Renal cortex interstitium (tissue), 15 donors: ENCODE measurements at places on chromosomes 13 and 19. TPM values are rescaled to one million over a fixed set of nuclear protein-coding genes. Genes with fewer than 3 reads are reported as not detected.

DNA sequence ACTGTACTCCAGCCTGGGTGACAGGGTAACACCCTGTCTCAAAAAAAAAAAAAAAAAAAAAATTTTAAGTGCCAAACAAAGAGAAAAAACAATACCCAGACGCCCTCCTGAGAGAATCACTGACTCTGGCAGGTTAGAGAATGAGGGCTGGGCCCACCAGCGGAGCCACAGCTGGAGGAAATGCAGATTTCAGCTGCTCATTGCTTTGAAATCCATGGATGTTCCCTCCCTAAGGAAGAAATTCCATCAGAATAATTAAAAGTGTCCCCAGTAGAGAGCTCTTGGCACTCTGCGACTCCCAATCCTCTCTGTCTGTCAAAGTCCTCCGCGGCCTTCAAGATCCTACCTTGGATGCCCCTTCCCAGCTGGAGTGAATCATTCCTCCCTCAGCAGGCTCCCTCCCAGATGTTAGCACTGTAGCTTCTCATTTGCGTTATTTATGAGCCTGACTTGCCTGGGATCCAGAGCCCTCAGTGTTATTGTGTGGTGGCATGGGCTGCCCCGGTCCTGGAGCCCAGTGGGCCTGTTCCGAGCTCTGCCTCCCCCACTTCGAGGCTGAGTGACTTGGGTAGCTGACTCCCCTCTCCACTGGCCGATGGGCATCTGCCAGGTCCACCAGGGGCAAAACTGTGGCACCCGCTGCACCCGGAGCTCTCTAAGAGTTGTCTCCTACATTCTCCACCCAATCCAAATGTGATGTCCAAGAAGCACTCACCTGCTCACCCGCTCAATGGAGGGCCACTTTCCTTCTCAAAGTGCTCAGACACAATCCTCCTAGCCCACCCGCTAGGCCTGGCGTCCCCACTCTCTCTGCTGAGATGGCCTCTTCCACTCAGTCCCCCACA lies 47.0 kb downstream of the SERP2 start:
- no peak for DNase-seq

GRCh38 chr19:277131-277530 lies 14.1 kb downstream of the PLPP2 start:
- DNase-seq: no peak

DNA sequence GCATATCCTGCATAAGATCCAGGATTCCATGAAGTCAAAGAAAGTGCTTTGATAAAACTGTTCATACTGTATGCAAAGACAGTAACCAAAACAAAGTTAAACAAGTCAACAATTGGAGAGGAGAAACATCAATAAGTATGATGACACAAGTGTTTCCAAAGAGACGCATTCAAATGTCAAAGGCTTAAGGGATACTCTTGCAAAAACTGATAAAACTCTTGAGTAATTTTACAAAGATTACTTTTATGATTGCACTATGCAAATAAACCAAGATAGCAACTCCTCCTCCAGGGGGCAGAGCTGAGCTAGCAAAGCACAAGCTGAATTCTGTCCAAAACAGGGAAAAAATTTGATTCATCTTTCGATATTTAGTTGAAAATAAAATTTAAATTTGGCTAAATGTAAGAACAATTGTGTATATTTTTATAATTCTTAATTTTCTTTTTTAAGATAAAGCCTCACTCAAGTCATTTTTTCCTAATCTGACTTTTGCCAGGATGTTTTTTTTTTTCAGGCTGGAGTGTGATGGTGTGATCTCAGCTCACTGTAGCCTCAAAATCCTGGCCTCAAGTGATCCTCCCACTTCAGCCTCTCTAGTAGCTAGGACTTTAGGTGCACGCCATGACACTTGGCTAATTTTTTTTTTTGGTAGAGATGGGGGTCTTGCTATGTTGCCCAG lies 84.0 kb downstream of the MZT1 start:
- no peak for DNase-seq

- no peak for DNase-seq
These were observed 12.1 kb upstream of the LTBP4 start for GRCh38 chr19:40588926-40589569.

GRCh38 chr19:41166944-41167804 lies 25.8 kb upstream of the CYP2S1 start:
- DNase-seq: no peak

DNA sequence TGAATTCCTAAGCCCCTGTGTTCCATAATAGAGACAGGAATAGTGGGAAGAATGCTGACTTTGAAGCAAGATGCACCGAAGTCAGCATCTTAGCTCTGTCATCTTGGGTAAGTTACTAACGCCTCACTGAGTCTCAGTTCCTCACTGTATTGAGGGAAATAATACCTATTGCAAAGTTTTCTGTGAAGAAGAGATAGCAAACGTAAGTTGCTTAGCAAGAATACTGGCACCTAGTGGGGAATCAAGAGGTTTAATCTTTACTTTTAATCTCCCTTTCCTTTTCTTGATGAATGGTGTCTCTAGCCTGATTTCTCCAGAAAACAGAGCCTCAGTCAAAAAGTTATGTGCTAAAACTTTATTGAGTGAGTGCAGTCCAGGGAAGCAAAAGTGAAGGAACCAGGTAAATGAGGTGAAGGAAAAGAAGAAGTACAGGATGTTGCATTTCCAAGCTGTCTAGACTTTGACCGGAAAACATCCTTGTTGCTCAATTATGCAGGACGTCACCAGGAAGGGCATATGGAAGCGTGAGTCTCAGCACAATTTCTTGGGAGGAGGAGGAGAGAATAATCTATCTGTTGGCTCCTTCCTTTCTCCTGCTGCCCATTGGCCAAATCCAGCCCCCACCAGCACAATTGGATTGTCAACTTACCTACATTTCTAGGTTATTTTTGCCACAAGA lies 210.0 kb downstream of the B3GLCT start:
- no peak for DNase-seq

- no peak for DNase-seq
These were observed 10.8 kb downstream of the EPN1 start for GRCh38 chr19:55685776-55686175.

GRCh38 chr13:22336460-22336859 lies 665.6 kb downstream of the FGF9 start:
- DNase-seq: no peak

DNA sequence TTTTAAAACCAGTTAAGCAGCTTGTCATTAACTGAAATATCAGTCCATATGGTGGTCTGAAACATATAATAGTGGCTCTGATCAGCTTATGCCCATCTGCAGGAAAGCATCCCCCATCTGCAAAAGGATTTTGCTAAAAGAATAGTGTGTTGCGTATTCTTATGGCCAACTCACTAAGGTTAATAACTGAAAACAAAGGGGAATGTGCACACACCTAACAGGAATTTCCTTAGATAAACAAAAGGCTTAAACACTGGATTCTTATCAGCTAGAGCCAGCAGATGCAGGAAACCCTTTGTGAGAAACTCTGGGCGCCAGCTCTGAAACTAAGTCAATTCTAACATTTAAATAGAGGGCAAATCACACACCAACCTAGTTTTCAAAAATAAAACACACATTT lies 22.1 kb downstream of the VPS36 start:
- DNase-seq: no peak

DNA sequence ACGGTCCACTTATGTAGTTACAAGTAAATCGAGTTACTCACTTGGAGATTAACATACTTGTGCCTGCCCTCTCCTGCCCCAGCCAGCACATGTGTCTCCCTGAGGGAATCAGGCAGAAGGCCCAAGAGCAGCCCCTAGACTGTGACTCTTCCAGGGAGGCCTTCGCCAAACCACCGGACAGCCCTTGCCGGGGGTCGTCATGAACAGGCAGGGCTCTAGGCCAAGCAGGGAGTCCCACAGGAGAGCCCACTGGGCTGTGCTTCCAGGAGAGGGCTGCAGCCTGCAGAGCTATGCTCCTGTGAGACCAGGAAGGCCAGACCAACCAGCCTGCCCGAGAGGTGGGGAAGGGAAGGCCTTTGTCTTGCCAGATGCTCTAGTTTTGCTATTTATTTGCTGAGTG lies 283.3 kb downstream of the FOXO1 start:
- DNase-seq: no peak

GRCh38 chr19:10555610-10555973 lies 10.2 kb downstream of the KRI1 start:
- no peak for DNase-seq

GRCh38 chr13:24252136-24252535 lies 57.2 kb upstream of the C1QTNF9 start:
- DNase-seq: no peak

- DNase-seq: no peak
These were observed 13.2 kb downstream of the CBY2 start for GRCh38 chr13:45715351-45715750.

- no peak for DNase-seq
These were observed 249.6 kb downstream of the TSHZ3 start for GRCh38 chr19:31099515-31100205.

DNA sequence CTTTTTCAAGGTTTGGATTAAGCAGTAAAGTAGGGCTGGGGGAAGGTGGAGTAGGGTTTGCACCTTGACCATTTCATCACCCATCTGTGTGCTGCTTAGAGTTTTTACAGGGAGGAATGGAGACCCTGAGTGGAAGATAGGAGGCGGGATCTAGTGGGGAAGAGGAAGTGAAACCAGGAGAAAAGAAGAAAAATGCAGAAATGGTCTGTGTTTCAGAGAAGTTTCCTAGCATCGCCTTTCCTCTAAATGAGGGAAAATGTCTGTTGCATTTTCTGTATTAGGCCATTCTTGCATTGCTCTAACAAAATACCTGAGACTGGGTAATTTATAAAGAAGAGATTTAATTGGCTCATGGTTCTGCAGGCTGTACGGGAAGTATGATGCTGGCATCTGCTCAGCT lies 64.1 kb downstream of the TPT1 start:
- no peak for DNase-seq

DNA sequence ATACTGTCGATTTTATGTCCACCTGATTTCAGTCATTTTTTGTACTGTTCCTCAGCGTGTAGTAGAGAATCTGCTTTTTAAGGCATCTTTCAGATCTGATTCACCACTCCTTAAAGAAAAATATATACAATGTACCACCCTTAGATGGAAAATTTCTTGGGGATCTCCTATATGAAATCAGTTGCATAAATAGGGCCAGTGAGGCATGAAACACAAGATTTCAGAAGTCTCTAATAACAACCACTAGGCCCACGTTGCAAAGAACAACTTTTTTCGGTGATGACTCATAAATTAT lies 1.4 kb downstream of the USP12 start:
- no peak for DNase-seq

GRCh38 chr19:2337329-2337707 lies 8.8 kb downstream of the SPPL2B start:
- DNase-seq: peak; percentile 65

- no peak for DNase-seq
These were observed 376.6 kb downstream of the PCDH9 start for GRCh38 chr13:66853564-66853963.

DNA sequence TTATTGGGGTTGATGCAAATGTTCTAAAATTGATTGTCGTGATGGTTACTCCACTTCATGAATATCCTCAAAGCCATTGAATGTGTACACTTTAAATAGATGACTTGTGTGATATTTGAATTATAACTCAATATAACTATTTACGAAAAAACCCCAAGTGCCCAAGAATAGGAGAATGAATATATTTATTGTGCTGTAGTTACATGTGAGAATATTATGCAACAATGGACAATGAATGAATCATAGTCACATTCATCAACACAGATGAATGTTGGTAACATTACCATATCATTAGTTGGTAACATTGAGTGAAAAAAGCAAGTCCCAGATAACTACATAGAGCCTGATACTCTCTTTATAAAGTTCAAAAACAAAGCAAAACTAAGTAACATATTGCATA lies 127.8 kb upstream of the UBL3 start:
- DNase-seq: no peak

DNA sequence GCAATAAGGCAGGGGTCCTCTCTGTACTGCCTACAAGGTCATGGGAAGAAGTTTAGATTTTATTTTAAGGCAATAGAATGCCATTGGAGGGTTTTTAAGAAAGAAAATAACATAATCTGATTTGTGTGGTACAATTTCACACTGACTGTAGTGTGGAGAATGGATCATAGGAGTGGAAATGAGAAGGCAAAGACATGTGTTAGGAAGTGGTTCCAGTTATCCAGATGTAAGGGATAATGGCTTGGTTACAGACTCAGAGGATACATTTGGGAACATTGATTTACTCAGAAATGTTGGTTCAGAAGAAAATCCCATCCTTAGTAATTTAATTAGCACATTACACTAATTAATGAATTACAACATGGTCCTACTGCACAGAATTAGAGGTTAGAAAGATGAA lies 788.2 kb downstream of the SLITRK5 start:
- no peak for DNase-seq

DNA sequence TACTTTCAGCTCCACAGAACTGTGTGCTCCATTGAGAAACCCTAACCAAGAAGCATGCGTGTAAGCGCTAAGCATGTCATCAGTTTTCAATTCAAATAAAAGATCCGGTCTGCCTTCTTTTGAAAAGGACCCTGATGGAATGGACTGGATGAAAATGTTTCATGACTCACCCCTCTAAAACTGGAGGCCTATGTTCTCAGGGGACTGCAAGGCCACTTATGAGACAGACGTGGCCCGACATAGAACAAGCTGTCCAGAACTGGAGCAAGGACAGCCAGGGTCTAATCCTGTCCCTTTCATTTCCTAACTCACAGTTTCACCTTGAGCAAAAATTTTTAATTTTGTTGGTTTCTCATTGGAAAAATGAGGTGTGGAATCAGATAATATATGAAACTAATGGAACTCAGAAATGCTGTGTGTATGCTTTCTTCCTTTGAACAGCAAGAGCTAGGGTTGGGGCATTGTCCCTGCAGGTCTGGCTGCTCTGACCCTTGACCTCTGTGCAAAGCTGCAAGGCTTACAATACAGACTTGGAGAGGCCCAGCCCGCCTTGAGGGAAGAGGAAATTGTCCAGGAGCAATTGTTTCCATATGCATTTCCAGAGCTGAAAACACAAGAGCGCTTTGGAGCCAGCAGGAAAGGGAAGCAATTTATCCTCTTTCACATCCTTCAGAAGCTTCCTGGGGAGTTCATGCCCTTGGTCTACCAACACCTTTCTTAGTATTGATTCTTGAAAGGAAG lies 553.4 kb upstream of the KLF12 start:
- peak; percentile 11 for DNase-seq

DNA sequence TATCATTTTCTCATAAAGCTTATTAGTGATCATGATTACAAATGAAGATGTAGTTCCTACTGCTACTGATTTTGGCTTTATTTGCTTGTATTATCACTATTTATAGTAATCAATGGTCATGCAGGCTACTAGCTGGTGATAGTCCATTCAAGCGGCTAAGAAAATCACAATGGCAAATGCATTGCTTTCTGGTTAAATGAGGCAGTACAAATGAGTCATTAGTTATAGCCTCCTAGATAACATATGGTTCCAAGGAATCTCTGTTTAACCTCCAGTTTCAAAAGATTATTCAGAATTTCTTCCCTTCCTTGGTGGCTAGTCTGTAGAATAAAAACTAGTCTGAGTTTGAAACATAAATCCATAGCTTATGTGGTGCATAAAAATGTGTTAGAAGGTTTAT lies 141.3 kb upstream of the HTR2A start:
- DNase-seq: no peak

Gene POGLUT2
- polyA plus RNA-seq: 56.3 TPM

Gene ZNF665
- 9.3 TPM for polyA plus RNA-seq

Gene PRODH2
- polyA plus RNA-seq: 42.4 TPM

Gene ZNF560
- 0.67 TPM for polyA plus RNA-seq
